Stimulated activated CD8-positive, alpha-beta memory T cell treated with anti-CD3 and anti-CD28 coated beads, Interleukin-4, amount 100 ng/mL, for 1 hour (primary cell): ENCODE measurements at places on chromosomes 1 and 21.

DNA sequence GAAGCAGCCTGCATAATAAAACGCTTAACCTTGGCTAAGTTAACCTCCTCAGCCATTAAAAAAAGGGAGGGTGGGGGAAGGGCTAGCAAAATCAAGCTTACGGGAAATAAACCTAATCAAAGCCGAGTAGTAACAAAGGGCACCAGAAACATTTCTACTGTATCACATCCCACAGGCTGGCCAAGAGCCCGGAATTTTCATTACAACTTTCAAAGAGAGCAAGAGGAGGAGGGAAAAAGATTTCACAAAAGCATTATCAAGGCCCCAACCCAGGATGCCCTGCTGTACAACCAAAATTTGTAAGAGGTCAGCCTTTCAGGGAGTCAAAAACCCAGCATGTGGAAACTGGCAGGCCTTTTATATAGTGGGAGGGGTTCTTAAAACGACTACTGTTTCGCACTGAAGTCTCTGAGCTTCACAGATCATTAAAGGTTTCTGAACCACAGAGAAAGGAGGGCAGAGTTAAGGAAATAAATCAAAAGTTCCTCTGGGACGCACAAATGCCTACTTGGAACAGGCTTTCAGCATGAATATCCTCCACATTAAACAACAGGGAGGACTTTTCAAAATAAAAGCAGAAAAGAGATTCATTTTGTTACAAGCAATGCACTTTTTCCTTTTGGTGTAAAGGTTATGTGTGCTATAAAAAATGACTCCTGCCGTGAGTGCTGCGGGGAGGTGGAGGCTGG, 90.4 kb downstream of the SLC45A1 start:
- DNase-seq = no peak

DNA sequence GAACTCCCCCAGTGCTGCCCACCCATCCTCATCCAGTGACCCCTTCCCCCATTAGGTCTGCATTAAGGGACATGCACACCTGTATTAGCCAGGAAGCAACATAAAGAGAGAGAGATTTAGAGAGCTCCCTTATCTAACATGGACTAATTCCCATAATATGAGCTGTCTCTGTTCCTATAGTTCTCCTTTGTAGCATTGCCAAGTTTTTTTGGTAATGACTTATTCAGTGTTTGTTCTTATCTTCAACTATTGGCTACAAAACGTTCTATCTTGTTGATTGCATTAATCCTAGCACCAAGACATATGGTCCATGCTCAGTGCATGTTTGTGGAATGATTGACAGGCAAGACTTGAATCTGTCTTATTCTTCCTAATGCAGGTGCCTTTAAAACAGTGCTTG, 264.0 kb downstream of the ADGRL2 start:
- no peak for DNase-seq

DNA sequence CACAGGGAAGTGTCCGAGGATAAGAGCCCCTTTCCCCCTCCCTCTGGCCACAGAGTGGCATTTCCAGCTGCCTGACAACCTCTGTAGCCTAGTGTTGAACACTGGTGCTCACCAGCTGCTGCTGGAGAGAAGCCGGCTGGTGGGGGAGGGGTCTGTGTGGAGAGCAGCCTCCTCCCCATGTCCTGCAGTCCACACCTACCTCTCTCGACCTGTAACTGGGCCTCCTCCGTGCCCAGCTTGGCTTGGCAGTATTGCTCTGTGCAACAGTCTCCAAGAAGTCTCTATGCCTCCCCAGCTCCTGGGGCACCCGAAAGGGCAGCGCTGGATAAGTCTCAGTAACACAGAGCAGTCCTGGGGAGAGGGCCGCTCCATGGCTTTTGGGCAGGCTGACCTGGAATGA, 17.0 kb downstream of the PAPPA2 start:
- no peak for DNase-seq

GRCh38 chr1:26787706-26788514, at the start of gene PIGV:
PIGV (plus strand) TSS chr1:26787950; CDS start chr1:26790816, 2,866 bp downstream.
- DNase-seq = peak; percentile 77

- no peak for DNase-seq
Observed at GRCh38 chr21:39620856-39621255, 8.1 kb downstream of the B3GALT5 start.

- DNase-seq = no peak
Observed at GRCh38 chr21:45078877-45079281, 4.5 kb downstream of the ADARB1 start.

DNA sequence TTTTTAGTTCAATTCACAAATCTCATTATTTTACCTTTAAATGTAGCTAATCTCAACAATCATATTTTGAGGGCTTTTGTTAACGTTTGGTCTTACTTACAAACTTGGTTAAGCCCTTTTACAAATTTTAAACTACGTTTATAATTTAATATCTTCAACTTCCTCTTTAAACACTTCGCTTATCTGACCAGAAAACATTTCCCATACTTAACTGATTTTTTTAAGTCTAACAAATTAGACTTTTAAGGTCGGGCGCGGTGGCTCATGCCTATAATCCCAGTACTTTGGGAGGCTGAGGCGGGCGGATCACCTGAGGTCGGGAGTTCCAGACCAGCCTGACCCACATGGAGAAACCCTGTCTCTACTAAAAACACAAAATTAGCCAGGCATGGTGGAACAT, 300.9 kb downstream of the LMX1A start:
- DNase-seq = no peak

- no peak for DNase-seq
Observed at GRCh38 chr1:231130544-231130943, 31.3 kb upstream of the TRIM67 start.

GRCh38 chr1:100506217-100506616, 31.7 kb upstream of the GPR88 start:
- DNase-seq = no peak

- no peak for DNase-seq
Observed at GRCh38 chr21:23811805-23812204, 1795.5 kb downstream of the MRPL39 start.

DNA sequence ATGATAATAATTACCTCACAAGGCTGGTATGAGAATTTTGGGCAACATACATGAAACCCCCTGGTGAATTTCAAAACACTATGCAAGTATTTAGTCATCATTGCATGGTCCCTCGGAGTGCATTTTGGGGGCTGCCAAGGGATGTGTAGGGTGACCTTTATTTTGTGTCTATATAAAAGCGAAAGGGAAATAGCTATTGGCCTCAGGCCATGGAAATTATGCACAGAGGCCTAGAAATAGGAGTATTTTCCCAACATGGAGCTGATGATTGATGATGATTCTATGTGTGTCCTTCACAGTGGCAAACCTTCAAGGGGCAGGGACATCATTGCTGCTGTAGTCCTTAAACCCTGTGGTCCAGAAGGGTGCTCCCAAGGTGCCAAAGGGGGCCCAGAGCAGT, 265.5 kb downstream of the ST6GALNAC3 start:
- DNase-seq = no peak

DNA sequence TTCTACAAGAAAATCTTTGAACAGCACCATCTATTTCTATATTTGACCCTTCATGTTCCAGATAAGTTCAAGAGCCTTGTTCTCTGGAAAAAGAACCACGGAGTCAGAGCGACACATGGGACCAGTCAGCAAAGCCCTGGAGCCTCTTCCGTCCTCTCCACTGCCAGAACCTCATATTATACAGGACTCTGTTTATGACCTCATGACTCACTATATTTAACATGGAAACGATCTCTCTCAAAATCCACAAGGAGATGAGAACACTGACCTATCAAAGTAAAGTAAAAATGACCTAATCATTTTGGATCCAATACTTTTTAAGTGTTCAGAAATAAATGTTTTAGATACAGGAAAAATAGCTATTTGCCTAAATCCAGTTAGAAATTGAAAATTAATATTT, 124.6 kb upstream of the KRTAP19-8 start:
- DNase-seq = no peak

- no peak for DNase-seq
Observed at GRCh38 chr1:51699391-51699790, 82.5 kb downstream of the OSBPL9 start.

- DNase-seq = no peak
Observed at GRCh38 chr1:12542138-12542465, 75.9 kb downstream of the DHRS3 start.

GRCh38 chr1:70411360-70411844, 334 bp downstream of the CTH start:
- no peak for DNase-seq

DNA sequence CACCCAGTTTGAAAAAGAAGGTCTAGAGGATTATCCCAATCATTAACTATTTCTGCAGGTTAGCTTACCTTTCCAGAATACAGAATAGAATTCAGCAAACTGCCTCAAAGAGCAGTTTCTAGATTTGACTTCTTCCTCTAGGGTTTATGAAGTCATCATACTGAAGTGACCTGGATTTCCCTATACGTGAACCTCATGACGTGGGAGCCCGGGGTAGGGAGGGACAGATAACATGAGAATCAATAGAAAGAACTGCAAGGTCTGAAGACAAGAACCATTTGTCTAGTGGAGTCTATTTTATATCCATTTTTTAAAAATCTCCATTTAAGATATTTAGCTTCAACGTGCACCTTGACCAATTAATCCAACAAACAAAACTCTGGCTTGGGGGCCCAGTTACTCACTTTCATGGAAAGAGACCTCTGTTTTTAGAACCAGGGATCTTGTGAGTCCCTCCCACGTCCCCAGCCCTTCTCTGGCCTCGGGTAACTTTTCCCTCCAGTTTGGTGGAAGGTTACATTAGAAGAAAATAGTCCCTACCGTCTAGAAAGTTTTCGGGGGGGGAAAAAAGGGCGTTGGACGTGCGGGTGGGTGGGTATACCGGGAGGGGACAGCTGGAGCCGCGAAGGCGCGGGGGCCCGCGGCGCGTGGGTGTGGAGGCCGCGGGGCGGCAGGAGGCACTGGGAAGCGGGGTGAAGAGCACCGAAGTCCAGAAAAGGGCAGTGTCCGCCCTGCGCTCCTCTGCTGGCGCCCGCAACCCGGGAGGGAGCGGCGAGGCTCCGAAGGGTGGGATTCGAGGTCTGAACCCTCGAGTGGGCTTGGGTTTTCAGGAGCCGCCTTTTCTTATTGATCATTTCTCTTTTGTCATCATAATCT, 13.8 kb upstream of the POGZ start:
- DNase-seq = no peak

DNA sequence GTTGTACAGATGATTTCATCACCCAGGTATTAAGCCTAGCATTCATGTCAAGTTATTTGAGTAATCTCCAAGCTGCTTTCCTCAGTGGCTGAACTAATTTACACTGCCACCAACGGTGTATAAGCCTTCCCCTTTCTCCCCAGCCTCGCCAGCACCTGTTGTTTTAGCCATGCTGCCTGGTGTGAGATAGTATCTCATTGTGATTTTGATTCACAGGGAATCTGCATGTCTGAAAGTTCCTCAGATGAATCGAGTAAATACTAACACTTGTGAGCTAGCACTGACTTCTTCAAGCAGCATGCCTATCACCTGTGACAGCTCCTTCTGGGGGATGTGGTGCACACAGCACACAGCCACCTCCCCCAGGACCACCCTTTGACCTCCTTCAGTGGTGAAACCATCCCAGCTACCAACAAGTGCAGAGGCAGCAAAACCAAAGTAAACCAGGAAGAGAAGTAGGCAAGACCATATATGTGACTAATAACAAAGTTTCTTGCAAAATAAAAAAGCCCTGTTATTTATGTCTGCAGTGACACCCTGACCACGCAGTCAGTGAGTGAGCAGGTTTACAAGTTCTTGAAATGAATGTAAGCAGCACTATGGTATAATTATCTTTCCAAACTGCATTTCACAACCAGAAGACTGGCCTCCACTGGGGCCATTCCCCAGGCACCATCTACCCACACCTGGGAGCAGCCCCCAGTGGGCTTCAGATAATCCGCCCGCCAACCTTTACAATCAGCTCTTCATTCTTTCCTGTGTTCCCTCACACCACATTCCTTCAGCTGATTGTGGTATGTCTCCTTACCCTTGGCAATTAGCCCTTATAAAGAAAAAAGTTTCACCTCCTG, 173.8 kb downstream of the ETS2 start:
- no peak for DNase-seq

GRCh38 chr1:156217871-156218270, 5.1 kb downstream of the PMF1 start:
- no peak for DNase-seq

DNA sequence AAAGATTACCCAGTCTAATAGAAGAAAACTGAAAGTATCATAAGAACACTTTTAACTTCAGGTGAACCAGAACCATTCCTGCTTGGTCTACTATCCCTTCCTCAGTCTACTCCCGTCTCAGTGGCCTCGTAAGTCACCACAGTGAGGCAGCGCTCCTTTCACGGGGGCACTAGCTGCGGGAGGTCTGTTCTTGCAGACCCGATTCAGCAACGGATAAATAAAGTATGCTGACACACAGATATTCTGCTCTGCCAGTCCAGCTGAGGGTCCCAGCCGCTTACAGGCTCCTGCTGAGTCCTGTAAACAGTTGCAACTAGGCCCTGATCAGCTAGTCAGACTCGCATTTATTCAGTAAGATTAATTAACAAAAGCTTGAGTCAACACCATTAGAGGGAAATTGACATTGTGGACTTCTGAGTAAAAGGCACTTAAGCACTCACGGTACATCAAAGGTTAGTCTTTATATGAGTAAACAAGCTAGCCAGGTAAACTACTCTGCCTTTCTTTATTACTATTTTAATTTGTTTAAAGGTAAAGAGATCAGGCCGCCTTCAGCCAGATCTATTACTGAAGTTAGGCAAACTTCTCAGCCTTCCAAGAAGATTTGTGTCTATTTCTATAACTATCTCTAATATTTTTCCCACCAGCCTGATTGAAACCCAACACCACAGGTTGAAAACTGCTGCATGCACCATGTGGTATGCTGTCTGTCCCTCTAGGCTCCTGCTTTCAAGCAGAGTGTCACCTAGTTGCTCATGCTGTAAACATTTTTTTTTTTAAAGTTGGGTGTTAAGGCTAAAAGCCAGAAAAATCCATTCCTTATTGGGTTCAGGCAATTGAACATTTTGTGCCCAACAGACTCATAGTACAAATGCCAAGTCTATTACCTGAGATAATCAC, 87.7 kb downstream of the INTS7 start:
- no peak for DNase-seq

DNA sequence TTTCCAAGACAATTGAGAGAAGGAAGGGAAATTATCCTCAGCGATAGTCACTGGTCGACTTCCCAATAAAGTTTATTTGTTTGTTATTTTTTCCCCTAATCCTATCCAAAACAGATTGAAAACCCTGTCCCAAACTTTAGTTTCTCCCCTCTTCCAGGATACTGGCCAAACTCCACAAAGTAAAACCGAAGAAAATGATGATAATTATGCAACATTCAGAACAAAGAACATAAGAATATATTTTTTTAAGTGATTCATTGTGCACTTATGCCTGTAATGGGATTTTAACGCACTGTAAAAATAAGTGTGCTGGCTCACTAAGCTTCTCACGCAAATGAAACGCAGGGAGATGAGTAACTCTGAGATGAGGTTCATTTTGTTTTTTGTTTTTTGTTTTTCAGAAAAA, 6.0 kb downstream of the GLIS1 start:
- no peak for DNase-seq
